Skin of body (tissue), 3 donors: ENCODE measurements at places on chromosomes 5 and 9. TPM values are rescaled to one million over a fixed set of nuclear protein-coding genes. Genes with fewer than 3 reads are reported as not detected.
A peak's percentile ranks its signal among the peaks of the same experiment; 100 is the strongest.

The GPBP1 gene
- total RNA-seq: 114 TPM

GRCh38 chr9:108150736-108151586 is 661.4 kb upstream of the KLF4 start:
- DNase-seq: peak; percentile 22

The KIF4B gene
- not detected for total RNA-seq

- DNase-seq: no peak
Measured at GRCh38 chr5:34531751-34532360, 124.3 kb upstream of the RAI14 start.

- DNase-seq: no peak
Measured at GRCh38 chr5:119991625-119992024, 362.3 kb downstream of the FAM170A start.

GRCh38 chr9:21205204-21205603 is 1.7 kb downstream of the IFNA10 start:
- no peak for DNase-seq

The GRIA1 gene
- total RNA-seq: 2.5 TPM

GRCh38 chr5:148924817-148925216 is 98.4 kb downstream of the ADRB2 start:
- no peak for DNase-seq

GRCh38 chr9:36470643-36471290 is 70.7 kb upstream of the RNF38 start:
- peak; percentile 22 for DNase-seq

The BRIX1 gene
- 30.4 TPM for total RNA-seq

DNA sequence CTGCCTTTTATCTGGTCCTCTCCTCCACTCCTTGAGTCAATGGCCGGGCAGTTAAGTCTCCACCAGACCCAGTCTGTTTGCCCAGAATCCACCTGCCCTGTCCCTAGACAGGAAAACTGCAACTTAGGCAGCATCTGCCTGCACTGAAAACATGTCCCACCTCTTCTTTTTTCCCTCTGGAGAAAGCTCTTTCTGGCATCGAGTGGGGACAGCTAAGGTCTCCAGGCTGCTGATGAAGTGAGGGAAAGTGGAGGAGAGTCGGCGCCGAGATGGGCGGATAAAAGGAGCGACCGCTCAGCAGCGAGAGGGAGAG is 243 bp upstream of the SHISAL2B start:
- no peak for DNase-seq

- no peak for DNase-seq
Measured at GRCh38 chr9:130557077-130557468, 22.3 kb upstream of the FUBP3 start.

DNA sequence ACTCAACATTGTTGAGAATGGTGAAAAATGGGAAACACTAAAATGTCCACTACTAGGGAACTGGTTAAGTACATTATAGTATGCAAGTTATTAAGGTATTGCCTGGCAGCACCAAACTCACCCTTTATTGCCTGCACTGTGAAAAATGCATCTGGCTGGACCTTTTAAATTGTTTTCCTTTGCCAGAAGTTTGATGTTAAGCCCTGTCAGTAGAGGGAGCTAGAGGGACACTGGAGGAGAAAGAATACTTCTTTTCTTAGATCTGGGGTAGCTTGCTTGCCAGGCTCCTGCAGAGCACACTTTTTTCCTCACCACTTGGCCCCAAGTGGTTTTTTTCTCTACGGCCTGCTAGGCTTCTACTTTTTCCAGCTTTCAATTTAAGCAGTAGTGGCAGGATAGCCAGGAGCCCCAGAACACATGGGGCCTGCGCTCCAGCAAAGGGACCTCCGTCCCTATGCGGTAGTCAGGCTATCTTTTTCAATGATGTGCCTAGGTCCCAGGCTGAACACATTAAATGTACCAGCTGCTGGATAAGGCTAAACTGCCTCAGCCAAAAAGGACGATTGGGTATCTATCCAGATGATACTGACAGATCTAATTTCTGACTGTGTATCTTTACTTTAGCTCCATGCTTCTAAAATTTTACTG is 8.0 kb upstream of the HABP4 start:
- no peak for DNase-seq

The INSL4 gene
- not detected for total RNA-seq

DNA sequence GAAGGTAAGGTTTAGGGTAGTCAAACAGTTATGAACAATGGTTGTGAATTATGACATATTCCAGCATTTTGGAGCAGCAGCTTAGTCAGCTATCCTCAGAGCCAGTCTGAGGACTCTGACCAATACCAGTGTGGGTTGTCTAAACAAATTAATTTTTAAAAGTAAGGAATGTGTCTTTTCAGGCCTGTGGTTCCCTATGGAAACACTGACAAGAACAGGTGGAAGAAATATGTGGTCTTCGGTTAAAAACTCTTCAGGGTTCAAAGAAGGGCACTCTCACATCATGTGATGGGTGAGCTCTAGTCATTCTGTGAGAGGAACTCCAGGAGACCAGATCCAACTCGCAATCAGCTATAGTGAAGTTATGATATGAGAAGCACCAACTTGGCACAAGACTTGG is 33.5 kb upstream of the ALDOB start:
- no peak for DNase-seq

GRCh38 chr9:69697475-69697874 is 25.3 kb upstream of the APBA1 start:
- no peak for DNase-seq

GRCh38 chr9:86413971-86414880 is 60.0 kb upstream of the TUT7 start:
- peak; percentile 14 for DNase-seq

GRCh38 chr9:37286530-37287175 is 135.8 kb upstream of the GRHPR start:
- DNase-seq: no peak

The CLIC3 gene
- 12.7 TPM for total RNA-seq

- DNase-seq: no peak
Measured at GRCh38 chr5:59354274-59354673, 539.3 kb downstream of the PDE4D start.

GRCh38 chr9:88623698-88624097 is 88.7 kb downstream of the NXNL2 start:
- no peak for DNase-seq

The COL23A1 gene
- total RNA-seq: 4.6 TPM

The ERP44 gene
- 16.2 TPM for total RNA-seq

DNA sequence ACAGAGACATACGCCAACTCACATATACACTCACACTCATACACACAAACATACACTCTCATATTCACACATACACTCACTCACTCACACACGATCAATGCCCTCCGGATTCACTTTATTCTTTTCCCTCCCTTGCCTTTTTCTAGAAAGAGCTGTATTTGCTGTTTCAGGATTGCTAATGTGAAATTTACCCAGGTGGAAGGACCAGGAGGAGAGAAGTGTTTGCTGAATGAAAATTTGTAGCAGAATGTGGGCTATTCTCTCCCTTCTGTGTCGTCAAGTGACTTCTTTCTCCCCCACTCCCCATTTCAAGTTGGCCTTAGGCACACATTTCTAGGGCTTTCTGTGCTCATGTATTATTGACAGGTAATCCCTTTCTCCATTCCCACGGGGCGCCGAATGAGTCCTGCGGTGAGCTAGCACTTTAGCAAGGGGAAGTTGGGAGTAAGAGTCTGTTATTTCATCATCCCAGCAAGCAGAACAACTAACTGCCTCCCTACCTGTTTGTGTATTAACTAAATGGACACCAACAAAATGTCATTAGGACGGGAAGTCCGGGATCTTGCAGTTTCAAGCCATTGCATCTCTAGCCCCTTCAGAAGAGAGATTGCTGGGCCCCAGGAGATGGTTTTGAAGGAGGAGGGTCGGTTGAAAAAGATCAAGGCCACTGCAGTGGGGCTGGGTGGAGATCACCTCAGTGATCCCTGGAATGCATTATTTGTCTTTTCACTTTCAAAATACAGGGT is 97.1 kb upstream of the TAF11L2 start:
- DNase-seq: no peak

- DNase-seq: peak; percentile 84
Measured at GRCh38 chr5:159878988-159879471, 37.3 kb upstream of the ADRA1B start.

The DOCK2 gene
- total RNA-seq: 20.6 TPM

DNA sequence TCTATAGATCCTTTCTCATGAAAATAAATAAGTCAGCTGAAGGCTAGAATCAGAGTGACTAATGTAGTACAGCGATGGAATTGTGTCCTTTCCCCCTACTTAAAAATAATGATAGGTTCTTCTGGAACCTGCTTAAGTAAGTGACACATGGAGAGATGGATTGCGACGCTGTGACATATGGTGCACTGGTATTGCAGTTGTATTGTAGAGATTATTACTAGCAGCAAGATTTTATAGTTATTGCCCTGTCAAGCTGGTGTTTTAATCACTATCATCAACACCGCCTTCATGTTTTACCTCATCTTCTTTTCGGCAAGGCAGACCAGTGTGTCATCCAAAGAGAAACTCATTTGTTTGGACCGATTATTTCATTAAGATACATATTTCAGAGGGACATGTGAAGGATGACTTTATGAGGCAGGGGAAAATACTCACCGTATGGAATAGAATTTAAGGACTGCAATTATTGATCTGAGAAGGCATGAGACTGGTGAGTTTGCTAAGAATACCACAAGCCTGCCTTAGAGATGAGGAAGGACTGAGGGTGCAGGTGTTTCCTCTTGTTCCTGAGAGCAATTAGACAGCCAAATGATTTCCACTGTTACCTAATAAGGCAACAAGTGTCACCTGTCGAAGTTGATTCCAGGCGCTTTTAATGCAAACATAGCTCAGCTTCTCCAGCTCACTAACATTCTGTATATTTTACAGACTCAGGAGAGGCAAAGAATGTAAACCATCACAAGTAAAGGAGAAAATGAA is 1855.5 kb downstream of the MAT2B start:
- DNase-seq: no peak

The SLC6A7 gene
- total RNA-seq: not detected

The SPINK7 gene
- total RNA-seq: 0.59 TPM

The CARD6 gene
- 3.9 TPM for total RNA-seq

DNA sequence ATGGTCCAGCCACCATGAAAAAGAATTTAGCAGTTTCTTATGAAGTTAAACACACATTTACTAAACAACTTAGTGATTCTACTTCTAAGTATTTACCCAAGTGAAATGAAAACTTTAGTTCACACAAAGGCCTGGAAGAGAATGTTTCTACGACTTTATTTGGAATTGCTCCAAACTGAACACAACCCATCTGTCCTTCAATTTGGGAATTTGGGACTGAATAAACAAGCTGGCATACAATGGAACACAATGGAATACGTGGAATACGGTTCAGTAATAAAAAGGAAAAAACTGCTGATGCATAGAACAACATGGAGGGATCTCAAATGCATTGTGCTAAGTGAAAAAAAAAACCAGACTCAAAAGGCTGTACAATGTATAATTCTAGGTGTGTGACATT is 44.6 kb upstream of the BASP1 start:
- no peak for DNase-seq

GRCh38 chr5:51376509-51376908 is 6.7 kb upstream of the ISL1 start:
- no peak for DNase-seq

DNA sequence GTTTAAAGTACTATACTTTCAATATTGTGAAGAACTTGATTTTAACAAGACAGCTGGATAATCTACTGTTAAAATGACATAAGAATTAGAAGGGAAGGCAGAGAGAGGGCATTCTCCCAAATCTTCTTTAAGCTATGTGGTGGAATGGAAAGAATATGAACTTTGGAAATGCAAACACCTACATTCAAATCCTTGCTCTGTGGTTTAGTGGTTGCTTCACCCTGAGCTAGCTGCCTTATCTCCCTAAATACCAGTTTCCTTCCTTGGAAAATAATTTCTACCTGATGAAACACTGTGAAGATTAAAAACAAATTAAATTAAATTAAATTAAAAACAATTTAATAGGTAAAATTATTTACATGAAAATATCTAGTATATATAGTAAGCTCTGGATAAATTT is 98.5 kb downstream of the GPR21 start:
- no peak for DNase-seq

The WDR31 gene
- 2.3 TPM for total RNA-seq

DNA sequence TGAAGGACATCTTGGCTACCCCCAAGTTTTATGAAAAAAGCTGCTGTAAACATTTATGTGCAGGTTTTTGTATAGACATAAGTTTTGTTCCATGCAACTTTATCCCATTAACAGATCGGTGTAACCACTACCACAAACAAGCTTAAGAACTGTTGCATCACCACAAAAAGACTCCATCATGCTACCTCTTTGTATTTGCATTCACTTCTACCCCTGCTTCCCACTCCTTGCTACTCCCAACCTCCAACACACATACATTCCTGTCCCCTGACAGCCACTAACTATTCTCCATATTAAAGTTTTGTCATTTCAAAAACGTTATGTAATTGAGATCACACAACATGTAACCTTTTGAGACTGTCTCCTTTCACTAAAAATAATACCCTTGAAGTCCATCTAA is 57.8 kb upstream of the LHFPL2 start:
- no peak for DNase-seq

The ADGRV1 gene
- total RNA-seq: 11.2 TPM

The TGFBI gene
- total RNA-seq: 136 TPM

DNA sequence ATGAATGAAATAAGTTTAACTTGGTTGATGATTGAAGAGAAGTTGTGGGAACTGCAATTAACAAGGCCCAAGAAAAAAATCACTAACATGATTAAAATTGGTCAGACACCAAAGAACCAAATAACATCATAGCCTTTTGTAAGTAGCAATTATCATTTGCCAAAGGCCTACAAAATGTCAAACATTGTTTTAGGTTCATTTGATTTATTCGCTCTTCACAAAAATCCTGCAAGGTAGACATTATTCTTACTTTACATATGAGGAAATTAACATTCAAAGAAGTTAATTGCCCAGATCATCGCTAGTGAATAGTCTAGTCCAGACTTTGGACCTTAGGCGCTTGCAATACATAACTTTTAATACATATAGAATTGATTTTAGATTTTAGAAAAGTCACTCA is 2.6 kb downstream of the POLK start:
- DNase-seq: no peak

- DNase-seq: no peak
Measured at GRCh38 chr9:137089232-137089947, 2.6 kb downstream of the MAN1B1 start.

GRCh38 chr5:75523275-75523674 is 11.6 kb downstream of the POLK start:
- DNase-seq: no peak

The OR1J2 gene
- total RNA-seq: not detected

GRCh38 chr5:6886866-6887265 is 173.6 kb downstream of the TENT4A start:
- DNase-seq: no peak
